ENCODE measurements at places on chromosomes 7 and 10.
A peak's percentile ranks its signal among the peaks of the same experiment; 100 is the strongest.

DNA sequence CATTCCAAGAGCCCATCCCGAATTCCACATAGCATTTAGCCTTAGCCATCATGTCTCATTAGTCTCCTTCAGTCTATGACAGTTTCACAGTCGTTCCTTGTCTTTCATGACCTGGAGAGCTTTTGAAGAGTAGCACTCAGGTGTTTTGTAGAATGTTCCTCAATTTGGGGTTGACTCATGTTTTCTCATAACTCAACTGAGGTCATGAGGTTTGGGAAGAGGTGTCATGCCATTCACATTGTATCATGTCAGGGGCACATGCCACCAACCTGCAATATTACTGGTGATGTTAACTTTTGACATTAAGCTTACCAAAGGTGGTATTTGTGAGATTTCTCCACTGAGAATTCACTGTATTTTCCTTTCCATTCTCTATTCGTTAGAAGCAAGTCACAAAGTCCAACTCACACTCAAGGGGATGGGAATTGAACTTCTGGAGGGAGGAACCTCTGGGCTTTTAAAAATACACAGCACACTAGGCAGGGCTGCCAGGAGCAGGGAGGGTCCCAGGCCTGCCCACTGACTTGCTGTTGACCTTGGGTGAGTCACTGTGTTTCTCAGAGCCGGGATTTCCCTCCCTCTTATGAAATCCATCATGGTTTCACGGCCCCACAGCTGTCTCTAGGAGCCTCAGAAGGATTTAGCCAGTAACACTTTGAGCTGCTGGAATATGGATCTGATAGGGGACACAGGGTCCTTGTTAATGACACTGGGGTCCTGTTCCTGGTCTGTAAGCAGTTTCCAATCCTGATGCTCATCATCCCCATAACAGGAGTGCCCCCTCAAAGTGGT, 74.4 kb upstream of the TCF7L2 start:
- peak; percentile 95 for ATAC-seq

DNA sequence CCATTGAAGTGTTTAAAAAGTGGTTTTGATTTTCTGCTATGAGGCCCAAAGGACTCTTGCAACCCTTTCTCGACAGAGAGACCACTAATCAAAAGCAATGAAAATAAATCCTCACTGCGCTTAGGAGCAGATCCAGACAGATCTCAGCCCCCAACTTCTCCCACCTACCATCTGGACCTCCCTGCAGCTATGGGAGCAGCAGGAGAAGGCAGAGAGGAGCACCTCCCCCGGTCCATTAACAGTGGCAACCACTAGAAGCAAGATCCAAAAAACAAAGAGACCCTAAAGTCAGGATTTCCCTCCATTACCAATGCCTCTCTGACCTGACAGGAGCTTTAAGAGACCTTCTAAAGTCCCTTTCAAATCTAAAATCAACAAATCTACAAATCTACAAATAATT, 99.0 kb upstream of the LSM8 start:
- ATAC-seq: no peak

DNA sequence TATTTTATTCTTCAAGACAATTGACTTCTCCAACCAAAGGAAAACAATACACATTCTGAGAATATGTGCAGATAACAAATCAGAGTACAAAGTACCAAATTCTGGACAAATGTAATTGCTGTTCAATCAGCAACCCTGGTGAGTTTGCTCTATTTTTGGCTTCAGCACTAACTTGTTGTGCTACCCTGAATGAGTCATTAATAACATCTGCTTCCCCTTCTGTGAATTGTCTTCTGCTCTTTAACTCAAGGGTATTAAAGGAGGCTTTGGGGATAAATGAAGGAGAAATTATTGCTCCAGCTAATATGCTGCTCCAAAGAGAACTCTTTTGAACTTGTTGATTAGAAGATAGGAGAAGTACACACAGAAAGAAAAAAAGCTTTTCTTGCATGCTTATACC, 459.3 kb downstream of the HTR7 start:
- no peak for ATAC-seq

DNA sequence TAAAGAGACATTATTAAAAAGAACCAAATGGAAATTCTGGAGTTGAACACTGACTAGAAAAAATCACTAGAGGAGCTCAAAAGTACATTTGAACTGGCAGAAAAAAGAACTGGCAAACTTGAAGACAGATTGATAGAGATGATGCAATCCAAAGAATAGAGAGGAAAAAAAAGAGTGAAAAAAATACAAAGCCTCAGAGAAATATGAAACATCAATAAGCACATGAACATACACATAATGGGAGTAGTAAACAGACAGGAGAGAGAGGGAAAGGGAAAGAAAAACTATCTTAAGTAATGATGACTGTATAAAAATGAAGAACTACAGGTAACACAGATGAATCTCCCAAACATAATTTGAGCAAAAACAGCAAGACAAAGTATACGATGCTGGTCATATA, 61.1 kb downstream of the CNOT4 start:
- ATAC-seq: no peak

- no peak for ATAC-seq
Observed at GRCh38 chr7:123666492-123666891, 10.8 kb downstream of the LMOD2 start.

DNA sequence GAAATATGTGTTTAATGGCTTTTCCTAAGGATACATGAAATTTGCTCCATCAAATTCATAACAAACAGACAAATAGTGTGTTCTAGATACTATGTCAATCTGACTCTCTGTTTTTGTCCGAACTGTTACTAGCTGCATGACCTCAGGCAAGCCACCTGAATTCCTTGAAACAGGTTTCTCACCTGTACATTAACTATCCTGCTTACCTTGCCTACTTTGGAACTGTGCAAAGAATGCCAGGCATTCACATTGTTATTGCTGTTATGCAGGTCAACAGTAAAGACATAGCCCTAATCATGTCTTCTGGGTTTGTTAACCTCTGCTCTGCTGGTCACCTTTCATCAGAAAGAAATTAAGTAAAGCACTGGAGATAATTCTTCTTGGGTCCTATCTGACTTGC, 1283.9 kb upstream of the CELF2 start:
- no peak for ATAC-seq

GRCh38 chr7:133649593-133649992, 396.7 kb downstream of the EXOC4 start:
- no peak for ATAC-seq

DNA sequence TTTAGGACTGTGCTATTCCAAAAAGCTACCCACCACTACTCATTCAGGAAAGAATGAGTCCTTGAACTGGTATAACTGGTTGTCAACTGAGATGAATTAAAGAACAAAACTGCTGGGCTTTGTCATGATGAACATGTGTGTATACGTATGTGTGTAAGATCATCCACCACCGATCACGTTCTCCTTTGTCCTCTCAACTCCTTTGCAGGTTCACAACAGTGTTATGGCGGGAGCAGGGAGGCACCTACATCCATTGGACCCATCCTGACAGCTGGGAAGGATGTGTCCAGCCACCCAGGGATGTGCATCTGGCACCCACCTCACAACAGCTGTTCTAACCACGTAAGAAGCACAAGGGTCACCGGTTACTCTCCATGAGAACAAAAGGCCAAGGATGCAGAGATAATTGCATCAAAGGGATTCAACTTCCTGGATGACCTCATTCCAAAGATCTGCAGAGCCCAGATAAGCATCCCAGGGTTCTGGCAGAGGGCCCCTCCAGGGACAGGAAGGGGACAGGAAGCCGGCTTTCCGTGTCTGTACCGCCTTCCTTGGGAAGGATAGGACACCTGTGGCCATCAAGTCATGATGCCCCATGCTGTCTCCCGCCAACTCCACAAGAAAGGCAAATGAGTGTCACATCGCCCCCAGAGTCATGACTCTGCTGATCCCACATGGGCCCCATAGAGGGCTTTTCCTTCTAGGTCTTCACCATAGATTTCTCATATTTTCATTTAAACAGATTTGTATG, 66.1 kb downstream of the STEAP1B start:
- peak; percentile 86 for ATAC-seq

GRCh38 chr10:33010132-33011037, 52.4 kb upstream of the ITGB1 start:
- peak; percentile 40 for ATAC-seq

DNA sequence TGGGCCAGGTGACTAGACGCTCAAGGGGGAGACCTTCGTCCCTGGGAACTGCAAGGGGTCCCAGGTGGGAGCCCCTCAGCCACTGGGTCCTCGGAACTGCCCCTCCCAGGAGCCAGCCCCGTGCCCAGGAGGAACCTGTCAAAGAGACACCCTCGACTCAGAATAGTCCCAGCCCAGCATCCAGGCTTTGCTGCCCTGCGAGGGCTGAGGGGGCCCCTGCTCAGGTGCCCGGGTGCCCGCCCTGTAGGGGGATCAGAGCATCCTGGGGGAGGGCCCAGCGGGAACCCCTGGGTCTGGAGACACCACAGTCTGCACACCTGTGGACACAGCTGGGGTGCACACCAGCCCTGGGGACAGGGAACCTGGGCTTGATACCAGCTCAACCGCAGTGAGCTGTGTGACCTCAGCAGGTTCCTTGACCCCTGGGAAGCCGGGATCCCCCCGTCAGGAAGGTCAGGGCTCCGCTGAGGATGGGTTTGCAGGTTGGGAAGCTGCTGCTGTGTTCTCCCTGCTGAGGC, 407 bp downstream of the ELN start:
- ATAC-seq: no peak

DNA sequence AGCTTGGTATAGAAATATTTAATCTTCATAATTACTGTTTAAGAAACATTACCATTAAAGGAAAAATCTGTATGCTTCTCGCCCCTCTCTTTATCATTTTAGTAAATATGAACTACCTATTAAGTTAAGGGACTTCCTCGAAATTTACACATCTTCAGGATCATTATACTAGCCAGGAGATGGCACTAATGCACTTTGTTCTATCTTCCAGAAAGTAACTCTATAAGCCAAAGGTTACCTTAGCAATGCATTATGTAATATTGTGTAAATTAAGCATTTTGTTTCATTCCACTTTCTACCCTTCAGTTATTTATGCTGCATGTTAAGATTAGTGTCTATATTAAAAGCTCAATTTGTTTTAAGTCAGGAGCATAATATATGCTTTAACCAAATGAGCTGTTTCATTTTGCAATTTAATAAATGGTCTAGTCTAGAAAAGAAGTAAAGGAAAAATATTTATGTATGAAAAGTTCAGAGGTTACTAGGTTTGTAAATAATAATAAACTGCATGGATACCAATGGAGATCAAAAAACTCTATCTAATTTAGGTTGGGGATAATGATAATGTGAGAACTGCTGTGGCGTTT, 128.5 kb downstream of the ANKRD7 start:
- peak; percentile 46 for ATAC-seq

DNA sequence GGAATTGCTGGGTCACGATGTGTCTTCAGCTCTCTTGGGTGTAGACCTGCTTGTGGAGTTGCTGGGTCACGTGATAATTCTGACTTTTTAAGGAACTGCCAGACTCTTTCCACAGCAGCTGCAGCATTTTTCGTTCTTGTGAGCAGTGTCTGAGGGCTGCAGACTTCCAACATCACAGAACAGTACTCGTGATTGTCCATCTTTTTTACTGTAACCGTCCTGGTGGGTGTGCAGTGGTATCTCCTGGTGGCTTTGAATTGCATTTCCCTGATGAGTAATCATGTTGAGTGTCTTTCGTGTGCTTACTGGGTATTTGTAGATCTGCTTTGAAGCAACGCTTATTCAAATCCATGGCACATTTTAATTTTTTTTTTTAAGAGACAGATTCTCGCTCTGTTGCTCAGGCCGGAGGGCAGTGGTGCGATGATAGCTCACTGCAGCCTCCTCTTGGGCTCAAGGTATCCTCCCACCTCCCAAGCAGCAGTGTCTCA, 22.7 kb downstream of the INPP5A start:
- no peak for ATAC-seq

DNA sequence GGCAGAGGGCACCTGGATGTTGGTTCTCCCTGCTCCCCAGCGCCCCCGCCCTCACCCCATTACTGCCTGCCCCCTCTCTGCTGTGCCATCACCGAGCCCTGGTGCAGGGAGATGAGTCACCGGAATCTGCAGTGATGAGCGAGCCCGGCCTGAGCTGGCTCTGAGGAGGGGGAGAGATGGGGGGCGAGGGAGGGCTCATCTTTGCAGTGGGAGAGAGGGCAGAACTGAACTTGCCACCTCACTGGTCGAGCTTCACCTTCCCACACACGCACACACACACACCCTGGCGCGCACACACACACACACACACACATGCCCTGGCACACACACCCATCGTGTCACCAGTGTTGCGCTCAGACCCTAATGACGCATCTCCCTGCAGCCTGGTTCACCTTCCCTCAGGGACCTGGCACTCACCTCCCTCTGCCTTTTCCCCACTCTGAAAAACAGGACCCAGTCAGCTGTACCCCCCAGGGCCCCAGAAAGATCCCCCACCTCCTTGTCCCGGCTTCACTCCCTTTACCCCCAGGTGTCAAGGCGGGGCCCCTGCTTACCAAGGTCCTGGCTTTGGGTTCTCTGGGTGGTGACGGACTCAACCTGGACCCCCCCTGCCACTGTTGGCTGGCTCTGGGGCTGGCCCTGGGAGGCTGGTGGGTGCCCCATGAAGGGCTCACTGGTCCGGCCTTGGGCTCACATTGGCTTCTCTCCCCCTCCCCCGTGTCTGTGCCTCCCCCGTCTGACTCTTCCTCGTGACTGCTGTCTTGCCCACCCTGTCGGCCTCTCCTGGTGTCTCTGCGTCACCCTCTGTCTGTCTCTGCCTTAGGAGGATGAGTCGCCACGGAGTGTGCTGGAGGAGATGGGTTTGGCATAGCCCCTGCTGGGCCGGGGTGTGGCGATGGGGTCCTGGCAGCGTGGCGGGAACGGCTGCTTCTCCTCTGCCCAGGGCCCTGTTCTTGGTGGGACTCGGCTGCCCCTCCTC, 5.4 kb downstream of the VGF start:
- ATAC-seq: no peak

- no peak for ATAC-seq
Observed at GRCh38 chr10:36720895-36721294, 404.5 kb upstream of the ANKRD30A start.

DNA sequence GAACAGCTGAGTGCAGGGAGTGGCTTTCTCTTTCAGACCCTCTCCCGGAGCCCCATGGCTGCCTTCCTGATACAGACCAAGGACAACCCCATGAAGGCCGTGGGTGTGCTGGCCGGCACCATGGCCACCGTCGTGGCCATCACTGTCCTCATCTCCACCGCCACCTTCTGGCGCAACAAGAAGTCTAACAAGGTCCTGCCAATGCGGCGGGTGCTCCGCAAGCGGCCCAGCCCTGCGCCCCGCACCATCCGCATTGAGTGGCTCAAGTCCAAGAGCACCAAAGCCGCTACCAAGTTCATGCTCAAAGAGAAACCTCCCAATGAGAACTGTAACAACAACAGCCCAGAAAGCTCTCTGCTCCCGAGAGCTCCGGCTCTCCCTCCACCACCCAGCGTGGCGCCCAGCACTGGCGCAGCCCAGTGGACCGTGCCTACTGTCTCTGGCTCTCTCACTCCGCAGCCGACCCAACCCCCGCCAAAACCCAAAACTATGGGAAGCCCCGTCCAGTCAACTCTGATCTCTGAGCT, 11.2 kb downstream of the LRIT2 start:
- ATAC-seq: no peak

- ATAC-seq: no peak
Observed at GRCh38 chr10:72564596-72564995, 61.3 kb downstream of the MICU1 start.

- peak; percentile 31 for ATAC-seq
Observed at GRCh38 chr7:80583901-80584300, 54.5 kb upstream of the CD36 start.

- no peak for ATAC-seq
Observed at GRCh38 chr7:55097100-55097499, 78.3 kb downstream of the EGFR start.
